T-helper 1 cell (primary cell): ENCODE measurements at places on chromosomes 13 and 19.

DNA sequence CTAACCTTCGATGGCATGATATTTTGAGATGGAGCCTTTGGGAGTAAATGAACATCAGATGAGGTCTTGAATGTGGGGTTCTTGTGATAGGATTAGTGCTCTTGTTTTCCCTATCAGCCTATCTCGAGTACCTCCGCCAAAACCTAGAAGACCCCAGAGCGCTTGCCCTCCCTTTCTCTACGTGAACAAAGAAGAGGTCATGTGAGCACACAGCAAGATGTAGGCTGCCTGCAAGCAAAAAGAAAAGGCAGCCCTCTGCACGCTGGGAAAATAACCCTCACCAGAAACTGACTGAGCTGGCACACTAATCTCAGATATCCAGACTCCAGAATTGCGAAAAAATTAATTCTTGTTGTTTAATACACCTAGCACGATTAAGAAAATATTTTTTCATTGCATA lies 799.8 kb upstream of the SLC10A2 start:
- DNase-seq, result no peak

DNA sequence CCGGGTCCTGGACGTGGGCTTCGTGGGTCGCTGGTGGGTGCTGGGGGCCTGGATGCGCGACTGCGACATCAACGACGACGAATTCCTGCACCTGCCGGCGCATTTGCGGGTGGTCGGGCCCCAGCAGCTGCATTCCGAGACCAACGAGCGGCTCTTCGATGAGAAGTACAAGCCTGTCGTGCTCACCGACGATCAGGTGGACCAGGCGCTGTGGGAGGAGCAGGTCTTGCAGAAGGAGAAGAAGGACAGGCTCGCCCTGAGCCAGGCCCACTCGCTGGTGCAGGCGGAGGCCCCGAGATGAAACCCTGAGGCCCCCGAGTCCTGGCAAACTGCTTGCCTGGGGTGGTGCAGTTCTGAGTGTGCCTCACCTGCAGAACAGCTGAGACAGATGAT lies 787 bp downstream of the TIMM29 start:
- DNase-seq, result no peak

- no peak for DNase-seq
These were observed 13.3 kb downstream of the CD70 start for GRCh38 chr19:6577476-6578125.

DNA sequence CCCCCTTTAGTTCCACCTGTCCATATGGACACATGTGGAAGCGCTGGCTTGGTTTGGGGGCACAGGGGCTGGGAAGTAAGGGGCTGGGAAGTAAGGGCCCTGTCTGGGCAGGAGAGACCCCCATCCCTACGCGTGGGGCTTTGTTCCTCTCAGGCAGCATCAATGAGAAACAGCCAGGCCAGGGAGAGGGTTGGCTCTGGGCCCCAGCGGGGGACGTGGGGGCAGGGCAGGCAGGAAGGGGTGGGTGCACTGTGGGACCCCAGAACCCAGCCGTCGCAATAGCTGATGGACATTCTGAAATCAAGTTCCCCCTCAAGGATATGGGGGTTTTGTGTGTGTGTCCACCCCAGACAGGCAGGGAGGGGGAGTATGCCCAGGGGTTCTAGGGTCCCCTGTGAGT lies 1.2 kb downstream of the NCAN start:
- DNase-seq, result no peak

GRCh38 chr13:41289463-41289881 lies 21.6 kb upstream of the NAA16 start:
- DNase-seq, result no peak

DNA sequence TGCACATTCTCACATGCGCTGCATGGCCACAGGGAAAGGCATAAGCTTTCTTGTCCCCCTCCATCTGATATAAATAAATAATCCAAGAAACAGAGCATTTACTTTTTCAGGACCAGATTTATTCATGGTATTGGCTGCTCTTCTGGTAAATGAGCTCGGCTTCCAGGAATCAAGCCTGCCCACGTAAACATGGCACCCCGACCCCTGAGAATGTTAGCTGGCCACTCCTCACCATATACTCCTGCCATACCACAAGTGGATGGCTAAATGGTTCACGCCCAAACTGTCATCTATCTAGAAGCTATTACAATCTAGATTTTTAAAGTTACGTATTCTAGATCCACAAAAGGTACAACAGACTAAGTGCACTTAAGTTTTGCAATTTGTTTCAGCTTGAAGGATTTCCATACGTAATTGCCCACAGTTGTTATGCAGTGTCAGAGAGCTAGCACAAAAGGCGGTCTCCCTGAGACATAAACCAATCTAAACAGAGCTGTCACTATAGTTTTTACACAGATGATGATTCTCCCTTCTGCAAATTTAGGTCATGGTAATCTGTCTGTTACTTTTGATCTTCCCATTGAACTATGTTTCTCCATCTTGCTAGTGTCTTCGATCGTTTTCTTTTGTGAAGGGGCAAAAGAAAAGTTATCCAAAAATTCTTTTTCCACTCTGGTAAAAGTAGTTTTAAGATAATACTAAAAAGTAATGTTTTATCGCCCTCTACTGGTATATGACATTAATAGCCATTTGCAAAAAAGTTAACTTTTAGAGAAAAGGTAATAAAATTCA lies 16.2 kb upstream of the FOXO1 start:
- no peak for DNase-seq

- DNase-seq, result no peak
These were observed 230.0 kb downstream of the SHISA2 start for GRCh38 chr13:25821776-25822175.

DNA sequence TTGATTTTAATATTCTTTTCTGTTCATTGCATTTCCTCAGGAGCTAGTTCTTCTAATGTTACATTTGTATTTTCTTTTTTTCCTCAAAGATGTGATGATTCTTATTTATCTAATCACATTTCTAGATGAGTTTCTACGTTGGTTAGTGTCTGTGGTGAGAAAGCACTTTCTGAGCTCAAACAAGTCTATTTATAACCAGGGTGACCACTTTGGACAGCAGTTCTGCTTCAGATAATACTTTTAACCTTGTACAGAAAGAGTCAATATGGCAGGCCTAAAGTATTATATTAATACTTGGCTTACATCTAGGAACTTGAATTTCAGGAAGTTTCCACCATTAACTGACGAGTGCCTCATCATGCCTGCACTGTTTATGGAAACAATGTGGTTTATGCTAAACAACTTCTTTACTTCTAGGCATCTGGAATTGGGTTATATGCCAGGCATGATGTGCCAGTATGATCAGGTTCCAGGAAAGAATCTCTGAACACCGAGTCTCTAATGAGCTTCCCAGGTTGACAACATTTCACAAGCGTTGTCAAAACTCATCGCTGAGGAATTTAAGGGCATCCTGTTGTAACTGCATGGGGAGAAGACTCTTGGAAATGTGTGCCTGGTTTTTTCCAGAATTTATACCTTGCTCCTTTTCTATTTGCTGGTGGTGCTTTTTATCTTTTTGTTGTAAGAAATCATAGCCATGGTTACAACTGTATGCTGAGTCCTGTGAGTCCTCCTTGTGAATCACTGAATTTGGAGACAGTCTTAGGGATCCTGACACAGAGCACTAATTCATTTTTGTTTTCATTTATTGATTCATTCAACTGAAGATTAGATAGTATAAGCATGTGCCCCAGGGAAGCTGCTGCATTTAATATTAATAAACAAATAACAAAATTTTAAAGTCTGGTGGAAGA lies 344.4 kb upstream of the PCDH9 start:
- no peak for DNase-seq

DNA sequence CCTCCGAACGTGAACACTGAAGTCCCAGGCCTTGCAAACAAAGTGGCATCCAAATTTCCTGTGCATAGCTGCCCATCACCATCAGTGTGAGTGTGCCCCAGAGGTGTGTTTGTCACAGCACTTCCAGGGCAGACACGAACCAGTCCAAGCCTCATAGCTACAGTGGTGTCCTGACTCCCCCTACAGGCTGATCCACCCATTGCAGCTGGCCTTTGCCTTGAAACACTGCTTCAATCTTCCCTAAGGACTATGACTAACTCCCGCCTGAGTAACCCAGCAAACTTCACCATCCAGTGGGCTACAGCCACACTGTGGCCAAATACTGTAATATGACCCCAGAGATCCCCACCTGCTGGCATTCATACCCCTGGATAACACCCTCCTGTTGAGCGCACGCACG lies 3.9 kb downstream of the ZNF266 start:
- DNase-seq, result no peak

DNA sequence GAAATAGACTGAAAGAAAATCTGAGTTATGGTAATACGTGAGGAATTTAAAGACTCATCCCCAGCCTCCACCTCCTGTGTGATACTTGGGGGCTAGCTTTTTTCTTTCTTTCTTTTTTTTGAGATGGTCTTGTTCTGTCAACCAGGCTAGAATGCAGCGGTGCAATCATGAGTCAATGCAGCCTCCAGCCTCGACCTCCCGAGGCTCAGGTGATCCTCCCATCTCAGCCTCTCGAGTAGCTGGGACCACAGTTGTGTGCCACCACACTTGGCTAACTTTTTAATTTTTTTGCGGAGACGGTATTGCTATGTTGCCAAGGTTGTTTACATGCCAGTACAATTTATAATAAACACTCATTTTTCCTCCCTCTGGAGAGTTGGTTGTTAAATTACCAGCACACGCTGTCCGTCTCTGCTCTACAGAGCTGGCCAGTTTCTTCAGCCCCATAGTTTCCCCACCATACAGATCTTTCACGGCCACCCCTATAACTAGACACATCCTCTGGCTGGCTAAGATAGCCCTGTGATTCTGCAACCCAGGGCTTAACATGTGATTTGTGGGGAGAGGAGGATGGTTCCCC lies 4.8 kb downstream of the TNFSF9 start:
- DNase-seq, result no peak

- DNase-seq, result no peak
These were observed 260.6 kb downstream of the ATP8A2 start for GRCh38 chr13:25632166-25632888.

DNA sequence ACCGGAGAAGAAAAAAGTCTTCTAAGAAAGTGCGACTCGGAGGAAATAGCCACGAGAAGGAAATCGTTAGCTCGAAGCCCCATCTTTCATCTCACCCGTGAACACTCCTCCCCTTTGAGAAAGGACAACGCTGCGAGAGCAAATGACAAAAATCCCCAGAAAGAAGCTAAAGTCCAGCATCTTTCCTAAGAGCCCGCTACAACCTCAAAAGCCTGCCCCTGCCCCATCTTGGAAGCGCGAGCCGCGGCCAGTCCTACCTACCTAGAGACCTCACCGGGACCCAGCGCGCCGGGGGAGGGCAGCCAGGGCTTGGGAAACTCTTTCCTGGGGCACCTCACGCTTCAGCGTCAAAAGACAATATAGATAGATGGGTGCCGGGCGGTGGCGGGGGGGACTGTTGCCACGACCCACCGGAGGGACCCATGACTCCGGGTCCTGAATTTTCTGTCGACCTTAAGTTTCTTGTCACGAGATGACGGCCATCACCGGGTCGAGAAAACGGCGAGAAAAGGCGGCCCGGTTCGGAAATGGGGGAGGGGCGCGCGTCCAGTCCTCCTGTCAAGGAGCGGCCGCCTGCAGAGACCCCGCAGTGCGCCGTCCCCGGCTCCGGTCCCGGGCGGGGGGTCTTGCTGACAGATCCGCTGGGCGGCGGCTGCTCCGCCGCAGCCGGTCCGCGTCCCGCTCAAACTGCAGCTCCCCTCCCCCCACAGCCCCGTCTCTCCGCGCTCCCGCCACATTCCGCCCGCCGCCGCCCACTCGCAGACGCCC lies 65.9 kb downstream of the KCNRG start:
- peak; percentile 62 for DNase-seq

DNA sequence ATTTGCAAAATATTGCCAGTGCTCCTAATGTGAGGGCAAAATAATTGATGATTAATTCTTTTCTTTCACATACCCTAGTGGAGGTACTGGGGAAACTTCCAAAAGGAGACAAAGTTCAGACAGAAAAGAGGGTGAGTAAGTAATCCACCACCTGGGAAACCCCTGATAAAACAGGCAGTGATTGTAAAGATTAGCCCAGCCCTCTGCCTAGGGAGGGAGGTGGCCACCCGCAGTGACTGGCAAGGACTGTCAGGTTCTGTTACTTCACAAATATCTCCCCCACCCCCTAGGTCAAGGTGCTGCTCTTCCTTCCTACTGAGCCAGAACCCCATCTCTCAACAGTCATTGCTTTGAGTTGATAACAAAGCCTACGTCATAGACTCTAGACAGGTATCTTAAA lies 239.7 kb downstream of the DNAJC15 start:
- no peak for DNase-seq

DNA sequence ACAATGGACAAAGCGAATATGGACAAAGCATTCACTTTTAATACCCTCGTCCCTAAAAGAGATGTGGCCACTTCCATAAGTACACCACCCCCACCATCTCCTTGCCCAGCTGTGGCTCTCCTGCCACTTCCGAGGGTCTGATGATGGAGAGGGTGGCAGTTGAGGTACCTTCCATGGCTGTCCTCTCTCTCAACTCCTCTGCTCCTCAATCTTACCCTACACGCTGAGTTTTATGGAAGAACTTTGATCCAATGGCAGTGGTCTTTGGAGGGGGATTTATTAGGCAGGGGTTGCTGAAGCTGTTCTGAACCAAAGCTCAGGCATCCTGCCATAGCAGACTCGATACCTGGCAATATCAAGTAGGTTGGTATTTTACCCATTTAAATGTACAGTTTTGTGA lies 413.0 kb downstream of the TSHZ3 start:
- no peak for DNase-seq

DNA sequence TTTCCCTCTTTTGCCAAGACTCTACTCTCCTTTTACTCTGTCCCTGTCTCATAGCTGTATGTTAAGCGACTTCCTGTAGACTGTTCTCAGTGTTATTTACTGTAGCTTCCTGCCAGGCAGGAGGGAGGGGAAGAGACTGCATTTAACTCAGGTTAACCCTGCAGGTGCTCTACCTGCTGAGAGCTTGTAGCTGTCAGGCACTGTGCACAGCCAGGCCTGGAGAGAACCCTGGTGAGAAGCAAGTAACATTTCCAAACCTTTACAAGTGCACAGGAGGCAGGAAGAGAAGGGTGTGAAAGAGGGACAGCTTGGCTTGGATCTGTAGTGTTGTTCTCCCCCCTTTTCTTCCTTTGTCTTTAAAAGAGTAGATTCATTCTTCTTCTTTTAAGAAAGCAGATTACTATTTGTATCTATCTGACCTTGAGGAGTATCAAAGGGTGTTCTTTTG lies 167.1 kb downstream of the LMO7 start:
- DNase-seq, result peak; percentile 3

DNA sequence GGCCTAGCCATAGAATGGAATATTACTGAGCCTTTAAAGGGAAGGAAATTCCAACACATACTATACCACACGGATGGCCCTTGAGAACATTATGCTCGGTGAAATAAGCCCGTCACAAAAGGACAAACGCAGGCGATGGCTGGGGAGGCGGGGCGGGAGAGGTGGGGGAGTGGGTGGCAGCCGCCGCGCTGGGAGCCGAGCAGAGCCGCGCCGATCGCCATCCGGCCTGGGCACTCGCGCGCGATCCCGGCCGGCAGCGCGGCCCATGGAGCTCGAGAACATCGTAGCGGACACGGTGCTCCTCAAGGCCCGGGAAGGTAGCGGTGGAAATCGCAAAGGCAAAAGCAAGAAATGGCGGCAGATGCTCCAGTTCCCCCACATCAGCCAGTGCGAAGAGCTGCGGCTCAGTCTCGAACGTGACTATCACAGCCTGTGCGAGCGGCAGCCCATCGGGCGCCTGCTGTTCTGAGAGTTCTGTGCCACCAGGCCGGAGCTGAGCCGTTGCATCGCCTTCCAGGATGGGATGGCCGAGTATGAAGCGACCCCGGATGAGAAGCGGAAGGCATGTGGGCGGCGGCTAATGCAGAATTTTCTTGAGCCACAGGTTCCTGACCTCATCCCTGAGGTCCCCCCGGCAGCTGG lies 140.1 kb downstream of the ZDHHC20 start:
- no peak for DNase-seq

- DNase-seq, result no peak
These were observed 47.9 kb upstream of the CEACAM21 start for GRCh38 chr19:41528106-41528505.

- no peak for DNase-seq
These were observed 75.0 kb upstream of the OXGR1 start for GRCh38 chr13:97069050-97069815.
